ENCODE measurements at places on chromosomes 2 and 18.

DNA sequence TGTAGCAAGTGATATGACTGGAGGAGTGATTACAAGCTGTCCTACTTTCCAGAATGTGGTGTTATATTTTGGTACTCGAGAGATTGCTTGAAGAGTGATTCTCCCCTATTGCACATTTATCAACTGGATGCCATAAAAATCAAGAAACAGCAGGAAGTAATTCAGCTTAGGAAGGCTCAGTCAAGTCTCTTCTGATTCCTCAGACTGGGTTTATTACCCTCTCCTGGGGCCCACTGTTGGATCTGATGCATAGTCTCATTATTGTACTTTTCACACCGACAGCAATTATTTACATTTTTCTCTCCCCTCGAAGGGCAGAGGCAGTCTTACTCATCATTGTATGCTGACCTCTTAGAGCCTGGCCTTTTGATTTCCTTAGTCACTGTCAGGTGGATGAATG lies 9.3 kb downstream of the NOSTRIN start:
- no peak for DNase-seq

GRCh38 chr18:31513189-31513935 lies 15.4 kb downstream of the DSG2 start:
- DNase-seq = no peak

DNA sequence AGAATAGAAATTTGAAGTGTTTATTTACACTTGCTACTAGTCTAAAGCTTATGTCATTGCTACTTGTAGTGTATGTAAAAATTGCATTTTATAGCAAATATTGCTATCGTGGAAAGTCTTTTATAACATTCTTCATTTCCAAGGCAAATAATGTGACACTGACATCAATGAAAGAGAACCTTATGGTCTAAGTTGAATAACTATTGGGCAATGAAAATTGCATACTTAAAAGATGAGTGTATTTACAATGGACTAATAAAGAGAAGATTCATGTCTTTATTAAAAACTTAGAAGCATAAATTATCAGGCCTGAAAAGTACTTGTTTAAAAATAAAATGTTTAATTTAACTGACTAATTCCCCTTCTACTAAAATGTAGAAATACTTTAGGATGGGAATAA lies 82.2 kb downstream of the LRP1B start:
- DNase-seq = no peak

- no peak for DNase-seq
Measured at GRCh38 chr18:42517896-42518295, 562.9 kb downstream of the PIK3C3 start.

DNA sequence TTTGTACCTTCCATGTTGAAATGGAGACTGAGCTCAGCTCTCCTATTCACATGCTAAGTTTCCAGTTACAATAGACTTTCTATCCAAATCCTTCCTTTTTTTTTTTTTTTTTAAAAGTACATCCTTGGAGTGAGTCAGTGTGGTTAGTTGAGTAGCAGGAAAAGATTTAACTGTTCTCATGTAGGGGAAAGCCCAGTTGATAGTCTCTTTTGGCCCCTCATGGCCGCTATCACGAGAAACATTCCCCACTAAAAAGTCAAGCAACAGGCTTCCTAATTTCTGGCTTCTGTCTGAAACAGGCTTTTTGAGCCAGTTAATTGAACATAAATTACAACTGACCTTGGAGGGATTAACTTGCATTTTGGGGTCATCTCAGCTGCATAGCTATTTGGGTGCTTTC lies 161.3 kb downstream of the MEIS1 start:
- DNase-seq = no peak

GRCh38 chr2:233901884-233902283 lies 15.3 kb upstream of the TRPM8 start:
- DNase-seq = no peak

DNA sequence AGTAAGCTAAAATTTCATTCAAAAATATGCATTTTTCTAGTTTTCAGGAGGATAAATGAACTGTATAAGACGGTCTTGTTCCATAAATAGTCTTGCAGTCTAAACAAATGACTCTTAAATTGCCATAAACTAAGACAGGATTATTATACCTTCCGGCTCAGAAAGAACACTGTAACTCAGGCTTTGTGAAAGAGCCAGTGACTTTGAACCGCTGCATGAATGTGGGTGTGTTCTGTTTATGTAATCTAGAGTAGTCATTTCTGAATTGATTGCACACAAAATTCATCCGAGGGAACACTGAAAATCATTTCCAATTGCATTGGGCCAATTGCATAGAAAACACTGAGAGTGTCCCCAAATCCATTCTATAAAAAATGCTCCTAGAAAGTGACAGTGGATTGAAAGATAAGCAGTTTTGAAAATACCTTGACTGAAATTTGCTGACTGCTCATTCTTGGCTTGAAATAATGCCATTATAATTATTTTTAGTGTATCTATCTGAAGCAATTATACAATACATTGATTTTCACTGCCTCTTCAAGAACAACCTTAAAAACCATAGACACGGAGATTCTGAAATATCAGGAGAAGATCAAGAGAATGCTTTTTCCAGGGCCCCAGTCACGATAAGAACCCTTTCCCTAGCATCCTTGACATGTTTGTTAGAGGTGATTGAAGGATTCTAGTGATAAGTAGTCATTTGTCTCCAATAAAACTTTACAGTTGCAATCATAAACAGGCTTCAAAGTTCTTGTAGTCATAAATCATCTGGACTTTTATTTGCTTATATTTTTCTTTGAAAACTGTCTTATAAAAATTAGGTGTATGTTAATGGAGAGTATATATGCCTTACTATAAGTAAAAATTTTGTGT lies 55.4 kb downstream of the CNTNAP5 start:
- no peak for DNase-seq

DNA sequence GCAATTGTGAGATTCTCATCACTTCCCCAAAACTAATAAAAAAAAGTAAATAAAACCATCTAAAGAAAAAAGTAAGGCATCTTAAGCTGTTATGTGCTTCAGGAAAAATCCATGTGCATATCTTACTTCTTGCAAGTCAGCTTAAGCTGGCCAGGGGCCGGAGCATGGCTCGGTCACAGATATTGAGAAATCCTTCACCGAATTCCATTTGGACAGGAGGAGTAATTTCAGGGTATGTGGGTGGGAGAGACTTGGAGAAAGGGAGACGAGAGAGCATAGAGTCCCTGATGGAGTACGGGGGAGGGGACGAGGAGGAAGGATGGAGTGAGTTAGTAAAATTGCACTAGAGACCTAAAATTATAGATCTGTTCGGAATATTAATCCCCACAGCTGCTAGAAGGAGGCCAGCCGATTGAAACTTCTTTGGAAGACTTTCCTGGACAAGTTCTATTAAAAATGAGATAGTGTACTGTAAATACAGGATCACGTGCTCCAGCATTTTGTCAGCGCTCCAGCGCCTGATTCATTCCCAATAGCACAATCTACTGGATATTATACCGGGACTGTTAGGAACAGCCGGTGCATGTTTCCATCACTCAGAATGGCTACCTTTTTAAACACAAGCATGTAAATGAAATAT lies 438.5 kb downstream of the ZNF516 start:
- no peak for DNase-seq

DNA sequence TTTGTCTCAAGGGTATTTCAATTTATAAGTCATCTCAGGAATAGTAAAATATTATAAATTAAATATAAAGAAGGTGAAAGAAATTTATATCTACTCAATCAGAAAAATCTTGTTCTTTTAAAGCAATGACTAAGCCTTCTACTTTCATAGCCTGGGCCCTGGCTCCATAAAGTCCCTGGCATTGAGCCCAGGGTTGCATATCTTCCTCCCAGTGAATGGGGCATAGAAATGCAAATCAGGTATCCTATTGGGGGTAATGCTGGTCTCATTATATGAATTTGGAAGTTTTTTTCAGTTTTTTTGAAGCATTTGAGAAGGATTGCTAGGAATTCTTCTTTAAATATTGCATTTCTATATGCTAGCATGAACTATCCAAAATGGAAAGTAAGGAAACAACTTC lies 73.9 kb upstream of the MC2R start:
- DNase-seq = no peak

- DNase-seq = no peak
Measured at GRCh38 chr18:60898111-60898510, 435.1 kb upstream of the CDH20 start.

All from activated naive CD4-positive, alpha-beta T cell treated with anti-CD3 and anti-CD28 coated beads, Interleukin-2, amount 10 ng/mL, durations not matched to agents 7 days and 5 days (primary cell).